Thyroid gland (tissue), 4 donors: ENCODE measurements at places on chromosomes 7 and 10. TPM values are rescaled to one million over a fixed set of nuclear protein-coding genes. Genes with fewer than 3 reads are reported as not detected.

- DNase-seq = no peak
- no peak overlapping the region for H3K4me3 ChIP-seq
- peaks cover 24% of the 10 kb centered on the region for H3K4me1 ChIP-seq
- H3K36me3 ChIP-seq = no peaks in the 10 kb centered on the region
- H3K27ac ChIP-seq = no peak overlapping the region
Measured at GRCh38 chr10:13844651-13845050, 257.9 kb downstream of the PRPF18 start.

The CFAP58 gene
- total RNA-seq = 1.2 TPM

DNA sequence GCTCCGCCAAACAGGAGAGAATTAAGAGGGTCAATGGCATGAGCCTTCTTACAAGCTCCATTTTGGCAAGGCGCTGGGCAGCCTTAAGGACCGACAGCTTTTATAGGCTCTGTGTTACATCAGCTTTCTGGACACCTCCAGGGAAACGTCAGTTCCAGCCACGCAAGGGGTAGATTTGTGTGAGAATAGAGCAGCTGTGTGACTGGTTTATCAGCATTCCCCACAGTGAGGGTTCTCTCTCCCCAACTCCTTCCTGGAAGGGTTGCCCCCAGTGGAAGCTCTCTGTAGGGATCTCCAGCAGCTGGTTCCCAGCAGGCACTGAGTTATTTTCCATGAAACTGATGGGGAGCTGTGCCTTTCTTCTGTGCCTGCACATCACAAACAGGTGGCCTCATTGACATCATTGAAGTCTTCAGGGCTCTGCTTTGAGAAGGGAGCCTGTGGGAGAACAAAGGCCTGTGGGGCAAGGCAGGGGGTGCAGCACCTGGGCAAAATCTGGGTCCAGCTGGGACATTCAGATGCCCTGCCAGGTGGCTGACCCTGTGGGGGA lies at the start of gene CUZD1:
Gene CUZD1, minus strand, starts transcription at position 75 of the 550 bp plus-strand sequence. Its CDS starts 14 bp downstream, at position 61.
- no peak within 1 kb of the TSS for H3K27ac ChIP-seq
- H3K27me3 ChIP-seq = no peaks in the 10 kb centered on the region
- H3K36me3 ChIP-seq = no peaks in the 10 kb centered on the region
- H3K4me3 ChIP-seq = no peak within 1 kb of the TSS
- peaks cover 2% of the 10 kb centered on the region for H3K4me1 ChIP-seq

- peaks cover 24% of the 10 kb centered on the region for H3K4me1 ChIP-seq
- no peak overlapping the region for H3K27ac ChIP-seq
- H3K4me3 ChIP-seq = no peak overlapping the region
- H3K27me3 ChIP-seq = no peaks in the 10 kb centered on the region
- no peaks in the 10 kb centered on the region for H3K36me3 ChIP-seq
Measured at GRCh38 chr10:36488579-36488978, 636.8 kb upstream of the ANKRD30A start.

DNA sequence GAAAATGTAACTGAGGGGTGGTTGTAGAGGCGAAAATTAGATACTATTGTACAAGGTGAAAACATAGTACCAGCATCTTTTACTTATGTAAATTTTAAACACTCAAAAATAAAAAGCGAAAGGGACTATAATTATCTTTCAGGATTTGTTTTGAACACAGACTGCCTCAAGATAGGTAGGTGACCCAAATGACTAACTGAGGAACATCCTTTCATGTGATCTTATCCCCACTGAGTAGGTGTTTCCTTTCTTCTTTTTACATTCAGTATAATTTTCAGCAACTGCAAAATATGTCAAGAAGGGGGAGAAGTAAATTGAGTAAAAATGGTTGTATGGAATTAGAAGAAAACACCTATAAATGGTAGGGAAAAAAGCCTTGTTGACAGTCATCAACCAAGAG lies 236.7 kb downstream of the PHF14 start:
- DNase-seq = no peak
- H3K4me3 ChIP-seq = no peak overlapping the region
- no peaks in the 10 kb centered on the region for H3K27me3 ChIP-seq
- no peak overlapping the region for H3K27ac ChIP-seq
- H3K36me3 ChIP-seq = no peaks in the 10 kb centered on the region
- peaks cover 14% of the 10 kb centered on the region for H3K4me1 ChIP-seq

- H3K4me3 ChIP-seq = no peak overlapping the region
- DNase-seq = no peak
- H3K36me3 ChIP-seq = no peaks in the 10 kb centered on the region
- no peaks in the 10 kb centered on the region for H3K27me3 ChIP-seq
- H3K27ac ChIP-seq = no peak overlapping the region
- no peaks in the 10 kb centered on the region for H3K4me1 ChIP-seq
Measured at GRCh38 chr10:15737656-15738055, 17.9 kb upstream of the ITGA8 start.

- DNase-seq = peak; percentile 74
- H3K36me3 ChIP-seq = no peaks in the 10 kb centered on the region
- no peaks in the 10 kb centered on the region for H3K27me3 ChIP-seq
- H3K4me3 ChIP-seq = no peak overlapping the region
Measured at GRCh38 chr10:102782673-102783551, 39.2 kb downstream of the WBP1L start.

The PNLIPRP1 gene
- not detected for total RNA-seq

DNA sequence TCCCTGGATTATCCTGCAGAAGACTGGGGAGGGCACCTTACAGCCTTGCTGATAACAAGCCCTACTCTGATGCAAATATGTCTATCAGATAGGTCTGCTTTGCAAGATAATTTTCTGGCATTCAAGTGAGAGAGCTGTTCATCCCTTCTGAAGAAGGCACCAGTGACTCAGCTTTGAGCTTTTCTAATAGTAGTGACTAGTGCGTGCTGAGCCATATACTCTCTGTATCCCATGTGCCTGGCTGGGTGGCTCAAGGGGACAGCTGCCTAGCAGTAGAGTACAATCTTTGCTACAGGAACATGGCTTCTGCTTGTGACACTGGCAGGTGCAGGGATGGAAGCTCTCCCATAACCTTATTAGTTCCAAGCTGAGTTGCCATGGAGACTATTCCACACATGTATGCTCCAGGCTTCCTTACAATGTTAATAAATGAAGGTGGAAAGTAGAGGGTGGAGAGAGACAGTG lies 35.0 kb upstream of the ABCB4 start:
- H3K27ac ChIP-seq = no peak overlapping the region
- H3K27me3 ChIP-seq = no peaks in the 10 kb centered on the region
- no peaks in the 10 kb centered on the region for H3K36me3 ChIP-seq
- no peaks in the 10 kb centered on the region for H3K4me1 ChIP-seq
- DNase-seq = no peak
- H3K4me3 ChIP-seq = no peak overlapping the region

- no peak for DNase-seq
- no peaks in the 10 kb centered on the region for H3K4me1 ChIP-seq
- no peaks in the 10 kb centered on the region for H3K27me3 ChIP-seq
- H3K36me3 ChIP-seq = no peaks in the 10 kb centered on the region
Measured at GRCh38 chr10:32795598-32796183, 162.3 kb downstream of the ITGB1 start.

DNA sequence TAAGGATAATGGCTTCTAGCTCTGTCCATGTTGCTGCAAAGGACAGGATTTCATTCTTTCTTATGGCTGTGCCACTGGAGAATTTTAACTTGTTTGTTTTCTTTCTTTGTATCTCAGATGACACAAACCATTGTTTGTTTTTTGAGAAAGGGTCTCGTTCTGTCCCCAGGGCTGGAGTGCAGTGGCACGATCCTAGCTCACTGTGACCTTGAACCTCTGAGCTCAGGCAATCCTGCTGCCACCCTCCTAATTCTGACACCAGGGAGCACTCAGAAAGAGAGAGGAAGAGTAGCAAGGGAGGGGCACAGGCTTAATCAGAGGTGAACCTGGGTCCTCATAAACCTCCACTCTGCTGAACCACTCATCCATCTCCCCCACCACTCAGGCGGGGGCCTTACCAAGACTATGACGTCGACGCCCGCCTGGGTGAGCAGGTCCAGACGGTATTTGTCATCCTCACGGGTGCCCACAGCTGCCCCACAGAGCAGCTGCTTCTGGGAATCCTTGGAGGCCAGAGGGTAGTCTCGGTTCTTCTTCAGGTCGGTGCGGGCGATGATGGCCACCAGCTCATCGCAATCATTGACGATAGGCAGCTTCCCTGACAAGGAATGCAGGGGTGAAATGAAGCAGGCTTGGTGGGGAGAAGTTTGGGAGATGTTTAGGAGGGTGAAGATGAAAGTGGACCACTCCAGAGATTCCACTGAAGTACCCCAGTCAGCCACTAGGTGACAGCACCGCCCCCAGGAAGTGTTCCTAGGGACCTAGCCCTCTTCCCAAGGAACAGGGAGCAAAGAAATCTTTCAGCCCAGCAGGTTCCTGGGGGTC lies 11.6 kb downstream of the IMPDH1 start:
- H3K27me3 ChIP-seq = no peaks in the 10 kb centered on the region
- DNase-seq = peak; percentile 50
- H3K27ac ChIP-seq = no peak overlapping the region
- H3K4me3 ChIP-seq = no peak overlapping the region
- peaks cover 32% of the 10 kb centered on the region for H3K36me3 ChIP-seq

The UBTD1 gene
- total RNA-seq = 7.8 TPM

GRCh38 chr10:47076949-47077361 lies 165.7 kb downstream of the PTPN20 start:
- no peak overlapping the region for H3K27ac ChIP-seq
- no peaks in the 10 kb centered on the region for H3K4me1 ChIP-seq
- H3K36me3 ChIP-seq = no peaks in the 10 kb centered on the region
- no peaks in the 10 kb centered on the region for H3K27me3 ChIP-seq
- no peak for DNase-seq

The AQP1 gene
- total RNA-seq = 197 TPM

GRCh38 chr7:67426654-67427053 lies 430.0 kb downstream of the TYW1 start:
- no peaks in the 10 kb centered on the region for H3K27me3 ChIP-seq
- H3K36me3 ChIP-seq = no peaks in the 10 kb centered on the region
- DNase-seq = no peak
- no peaks in the 10 kb centered on the region for H3K4me1 ChIP-seq

DNA sequence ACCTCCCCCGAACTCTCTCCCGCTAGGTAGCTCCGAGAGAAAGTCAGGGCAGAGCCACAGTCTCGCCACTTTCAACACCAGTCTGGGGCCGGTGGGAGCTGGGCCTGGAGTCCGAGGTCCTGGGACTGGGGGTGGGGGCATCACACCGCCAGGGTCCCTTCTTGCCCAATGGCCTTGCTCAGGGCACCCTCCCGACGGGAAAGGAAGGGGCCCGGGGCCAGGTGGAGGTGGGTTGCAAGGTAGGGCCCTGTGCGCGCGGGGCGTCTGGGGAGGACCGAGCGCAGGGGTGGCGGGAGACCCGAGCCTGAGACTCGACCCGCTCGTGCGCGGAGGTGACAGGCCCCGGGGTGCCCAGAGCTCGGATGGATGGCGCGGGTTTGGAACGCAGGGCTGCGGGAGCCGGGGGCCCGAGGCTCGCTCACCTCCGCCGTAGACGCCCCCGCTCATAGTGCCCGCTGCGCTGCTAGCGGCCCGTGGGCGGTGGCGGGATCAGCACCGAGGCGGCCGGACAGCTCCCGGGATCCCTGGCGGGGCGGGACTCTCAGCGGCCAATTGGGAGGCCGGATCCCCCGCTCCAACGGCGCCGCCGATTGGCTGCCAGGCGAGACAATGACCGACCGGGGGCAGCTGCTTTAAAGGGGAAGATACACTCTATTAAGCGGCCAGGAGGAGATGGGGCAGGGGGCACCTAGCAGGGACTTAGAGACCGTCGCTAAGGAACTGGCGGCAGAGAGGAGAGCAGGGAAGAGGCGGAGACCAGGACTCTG lies at the start of gene ACTL6B:
Gene ACTL6B, minus strand, starts transcription at position 541 of the 767 bp plus-strand sequence. Its CDS starts 94 bp downstream, at position 447.
- H3K36me3 ChIP-seq = no peaks in the 10 kb centered on the region
- peaks cover 17% of the 10 kb centered on the region for H3K27me3 ChIP-seq
- H3K4me1 ChIP-seq = peaks cover 4% of the 10 kb centered on the region
- no peak within 1 kb of the TSS for H3K27ac ChIP-seq
- H3K4me3 ChIP-seq = no peak within 1 kb of the TSS
- DNase-seq = peak; percentile 41

GRCh38 chr7:3041986-3042675 lies 1.5 kb downstream of the CARD11 start:
- H3K4me1 ChIP-seq = no peaks in the 10 kb centered on the region
- no peak for DNase-seq

DNA sequence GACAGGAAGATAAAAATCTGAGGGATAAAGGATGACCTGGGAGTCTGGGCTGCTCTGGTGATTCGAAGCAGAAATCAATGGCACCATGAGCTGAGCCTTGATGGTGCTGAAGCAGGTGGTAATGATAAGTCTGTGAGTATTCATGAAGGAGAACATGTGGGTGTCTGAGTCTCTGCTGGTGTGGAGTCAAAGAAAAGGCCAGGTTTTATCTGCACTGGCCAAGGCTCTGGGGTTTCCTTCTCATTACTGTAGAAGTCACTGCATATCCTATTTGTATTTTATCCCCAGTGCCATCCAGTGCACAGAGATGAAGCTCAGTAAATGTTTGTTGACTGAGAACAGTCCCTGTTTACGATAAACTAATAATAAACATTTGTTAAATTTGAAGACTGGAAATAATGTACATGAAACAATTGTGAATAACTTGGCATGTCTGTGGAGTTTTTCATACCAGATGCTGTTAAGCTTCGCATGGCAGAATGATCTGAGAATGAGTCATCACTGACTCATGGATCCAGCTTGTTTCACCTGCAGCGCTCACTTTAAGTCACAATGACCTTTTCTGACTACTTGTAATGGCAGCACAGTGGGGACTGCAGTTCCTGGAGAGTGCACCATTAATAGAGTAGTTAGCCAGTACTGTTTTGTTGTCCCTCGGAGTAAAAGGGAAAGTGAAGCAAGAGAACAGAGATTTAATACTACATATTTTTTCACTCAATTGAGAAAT lies 538.5 kb downstream of the HTR7 start:
- H3K4me1 ChIP-seq = no peaks in the 10 kb centered on the region
- no peaks in the 10 kb centered on the region for H3K27me3 ChIP-seq
- H3K27ac ChIP-seq = no peak overlapping the region
- peak; percentile 24 for DNase-seq

DNA sequence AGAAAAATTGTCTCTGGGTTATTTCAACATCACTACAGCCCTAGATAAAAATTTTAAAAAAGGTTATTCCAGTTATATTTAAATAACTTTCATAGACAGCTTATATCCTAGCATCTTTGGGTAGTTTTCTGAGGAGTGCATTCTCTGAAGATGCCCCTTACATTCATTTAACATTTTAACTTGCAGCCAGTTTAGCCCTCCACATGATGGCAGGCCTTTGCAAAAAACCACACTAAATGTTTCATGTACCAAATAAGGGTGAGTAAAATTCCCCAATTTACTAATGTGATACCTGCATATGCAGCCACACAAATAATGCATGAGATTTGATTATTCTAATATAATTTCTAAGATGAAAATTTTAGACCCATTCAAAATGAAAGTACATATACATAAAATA lies 108.4 kb upstream of the ZWINT start:
- H3K4me3 ChIP-seq = no peak overlapping the region
- DNase-seq = no peak
- no peaks in the 10 kb centered on the region for H3K27me3 ChIP-seq
- H3K4me1 ChIP-seq = no peaks in the 10 kb centered on the region
- no peaks in the 10 kb centered on the region for H3K36me3 ChIP-seq
- no peak overlapping the region for H3K27ac ChIP-seq

The CYP3A4 gene
- not detected for total RNA-seq

GRCh38 chr7:123643495-123644441 lies 11.9 kb upstream of the LMOD2 start:
- DNase-seq = peak; percentile 17
- H3K27me3 ChIP-seq = no peaks in the 10 kb centered on the region
- H3K4me1 ChIP-seq = peaks cover 6% of the 10 kb centered on the region
- H3K27ac ChIP-seq = no peak overlapping the region
- no peaks in the 10 kb centered on the region for H3K36me3 ChIP-seq
